ENCODE measurements at places on chromosomes 5 and 9.
A peak's percentile ranks its signal among the peaks of the same experiment; 100 is the strongest.

DNA sequence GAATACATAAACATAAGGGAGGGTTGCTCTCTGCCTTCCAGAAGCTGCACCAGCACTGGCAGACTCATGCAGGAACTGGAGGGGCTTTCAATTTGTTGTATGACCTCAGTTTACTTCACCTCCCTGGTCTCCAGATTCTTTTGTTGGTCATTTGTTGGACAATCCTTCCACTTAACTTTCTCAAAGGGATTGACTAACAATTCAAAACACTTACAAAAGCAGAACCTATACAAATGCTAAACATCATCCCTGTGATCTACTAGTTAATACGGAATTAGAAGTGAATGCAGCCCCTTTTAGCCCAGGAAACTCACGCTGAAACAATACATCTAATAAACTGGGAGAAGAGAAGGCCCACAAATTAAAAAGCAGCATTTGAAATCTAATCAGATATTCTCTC lies 404.6 kb upstream of the BRINP1 start:
- DNase-seq: no peak

GRCh38 chr5:122788996-122789395 lies 14.1 kb downstream of the SNX2 start:
- no peak for DNase-seq

- no peak for DNase-seq
Measured at GRCh38 chr5:133696782-133697507, 84.6 kb upstream of the FSTL4 start.

DNA sequence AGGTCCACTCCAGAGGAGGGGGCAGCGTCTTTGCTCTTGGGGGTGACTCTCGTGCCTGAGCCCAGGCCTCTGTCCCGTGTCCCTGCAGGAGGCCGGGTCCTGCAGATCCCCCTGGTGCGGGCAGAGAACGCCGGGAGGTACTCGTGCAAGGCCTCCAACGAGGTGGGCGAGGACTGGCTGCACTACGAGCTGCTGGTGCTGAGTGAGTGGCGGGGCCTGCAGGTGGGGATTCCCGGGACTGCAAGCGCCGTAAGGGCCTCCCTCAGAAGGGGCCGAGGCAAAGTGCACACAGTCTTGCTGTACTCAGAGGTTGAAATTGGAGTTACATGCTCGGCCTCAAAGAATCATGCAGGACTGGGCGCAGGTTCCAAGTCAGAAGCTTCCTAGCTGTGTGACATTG lies 62.7 kb upstream of the ASS1 start:
- DNase-seq: no peak

DNA sequence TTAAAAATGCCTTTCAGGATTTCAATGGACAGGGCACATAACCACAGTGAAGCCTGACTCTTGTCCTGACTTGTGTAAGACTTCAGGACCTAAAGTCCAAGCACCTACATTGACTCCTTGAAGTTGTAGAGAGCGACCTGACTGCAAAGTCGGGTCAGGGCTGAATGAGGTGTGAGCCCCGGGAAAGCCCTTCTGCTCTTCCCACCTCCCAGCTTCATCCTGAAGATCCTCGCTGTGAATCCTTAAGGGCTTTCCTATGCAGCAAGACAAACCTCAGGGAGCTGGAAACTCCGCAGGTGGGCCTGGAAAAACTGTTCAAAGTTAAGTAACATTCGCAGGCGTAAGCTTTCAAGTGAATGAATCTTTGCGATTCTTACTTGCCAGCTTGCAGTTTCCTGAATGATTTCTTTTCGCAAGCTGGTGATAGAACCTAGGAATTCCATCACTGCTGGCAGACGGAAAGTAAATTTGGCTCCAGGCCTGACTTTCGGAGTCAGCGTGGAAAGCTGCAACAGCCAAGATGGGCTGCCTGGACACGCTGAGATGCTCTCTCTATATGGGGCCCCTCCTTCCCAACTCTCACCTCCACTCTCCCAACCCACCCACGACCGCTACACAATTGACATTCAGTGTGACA lies 10.9 kb downstream of the SEMA5A start:
- no peak for DNase-seq

DNA sequence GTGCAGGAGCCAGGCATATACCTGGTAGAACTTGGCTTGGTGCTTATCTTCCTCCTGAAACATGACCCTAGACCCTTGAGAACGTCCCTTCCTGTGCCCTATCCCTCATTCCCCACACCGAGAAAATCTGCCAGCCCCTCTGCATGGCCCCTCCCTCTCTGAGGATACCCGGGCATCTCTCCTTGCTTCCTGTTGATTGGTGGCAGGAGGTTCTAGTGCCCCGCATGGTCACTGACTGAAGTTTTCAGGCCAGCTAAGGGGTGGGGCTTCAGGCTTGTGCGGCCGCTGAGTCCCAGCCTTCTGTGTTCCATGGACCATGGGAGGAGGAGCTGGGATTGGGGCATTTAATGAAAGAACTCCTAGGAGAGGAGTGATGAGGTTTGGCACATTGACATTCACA lies 22.8 kb downstream of the IGIP start:
- no peak for DNase-seq

DNA sequence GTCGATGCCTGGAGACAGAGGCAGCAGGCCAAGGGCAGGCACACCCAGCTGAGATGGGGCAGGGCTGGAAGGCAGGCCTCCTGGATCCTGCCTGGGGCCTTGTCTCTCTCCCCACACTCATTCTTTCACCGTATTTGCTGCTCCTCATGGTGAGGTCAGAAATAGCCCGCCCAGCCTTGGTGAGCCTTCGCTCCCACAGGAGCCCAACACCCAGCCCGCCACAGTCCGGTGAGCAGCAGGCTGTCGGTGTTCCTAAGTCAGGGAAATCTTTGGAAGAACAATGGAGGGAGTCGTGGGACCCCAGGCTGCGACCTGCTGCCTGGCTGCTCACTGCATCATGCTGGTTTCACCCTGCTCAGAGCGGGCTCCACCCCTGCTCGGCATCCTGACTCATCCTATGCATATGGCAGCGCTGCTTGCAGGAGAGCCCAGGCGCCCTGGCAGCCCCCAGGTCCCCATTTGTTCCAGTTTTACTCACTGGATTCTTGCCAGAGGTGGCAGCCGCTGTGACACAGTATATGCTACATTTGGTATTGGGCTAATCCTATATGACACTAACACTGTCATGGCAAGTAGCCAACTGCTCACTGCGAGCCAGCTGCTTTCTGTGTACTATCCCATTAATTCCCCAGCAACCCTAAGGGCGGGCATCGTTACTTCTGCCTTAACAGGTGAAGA lies 53.2 kb upstream of the NCS1 start:
- no peak for DNase-seq

- no peak for DNase-seq
Measured at GRCh38 chr5:171525085-171525484, 105.6 kb downstream of the FGF18 start.

GRCh38 chr9:131965103-131965502 lies 114.6 kb downstream of the MED27 start:
- DNase-seq: no peak

- no peak for DNase-seq
Measured at GRCh38 chr9:6758248-6758497, 400 bp downstream of the KDM4C start.

DNA sequence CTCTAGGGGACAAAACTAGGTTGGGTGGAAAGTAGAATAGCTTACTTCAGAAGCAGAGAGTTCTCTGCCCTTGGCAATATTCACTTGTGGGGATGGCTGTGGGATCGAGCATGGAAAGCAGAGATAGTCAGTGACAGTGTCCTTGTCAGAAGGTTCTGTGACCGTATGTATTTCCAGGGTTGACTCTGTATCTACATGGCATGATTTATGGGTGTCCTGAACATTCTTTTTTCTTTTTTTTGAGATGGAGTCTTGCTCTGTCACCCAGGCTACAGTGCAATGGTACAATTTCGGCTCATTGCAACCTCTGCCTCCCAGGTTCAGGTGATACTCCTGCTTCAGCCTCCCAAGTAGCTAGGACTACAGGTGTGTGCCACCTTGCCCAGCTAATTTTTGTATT lies 77.4 kb upstream of the LHFPL2 start:
- no peak for DNase-seq

DNA sequence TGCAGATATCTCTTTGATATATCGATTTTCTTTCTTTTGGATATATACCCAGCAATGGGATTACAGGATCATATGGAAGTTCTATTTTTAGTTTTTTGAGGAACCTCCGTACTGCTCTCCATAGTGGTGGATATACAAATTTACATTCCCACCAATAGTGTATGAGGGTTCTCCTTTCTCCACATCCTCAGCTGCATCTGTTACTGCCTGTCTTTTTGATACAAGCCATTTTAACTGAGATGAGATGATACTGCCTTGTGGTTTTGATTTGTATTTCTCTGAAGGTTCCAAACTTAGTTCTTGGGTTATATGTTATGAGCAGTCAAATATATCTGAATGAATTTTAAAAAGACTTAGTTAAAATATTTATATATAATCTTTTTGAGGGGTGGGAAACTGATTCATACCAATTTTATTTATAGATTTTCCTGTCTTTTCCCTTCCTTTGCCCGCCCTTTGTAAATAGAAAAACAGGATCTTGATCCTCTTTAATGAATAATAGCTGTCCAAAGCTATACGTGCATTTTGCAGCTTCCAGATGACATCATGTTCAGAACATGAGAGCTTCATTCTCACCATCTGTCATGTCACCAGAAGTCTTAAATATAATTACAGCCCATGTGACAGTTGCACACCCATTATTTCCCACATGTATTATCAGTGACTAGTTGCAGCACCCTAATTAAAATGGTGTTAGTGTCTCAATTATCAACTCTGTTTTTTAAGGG lies 6.2 kb upstream of the ARHGEF28 start:
- no peak for DNase-seq

- no peak for DNase-seq
Measured at GRCh38 chr9:121464968-121465367, 34.7 kb downstream of the GGTA1 start.

- DNase-seq: no peak
Measured at GRCh38 chr9:70105147-70105546, 61.5 kb downstream of the MAMDC2 start.

- DNase-seq: no peak
Measured at GRCh38 chr9:38023661-38024035, 45.4 kb downstream of the SHB start.

DNA sequence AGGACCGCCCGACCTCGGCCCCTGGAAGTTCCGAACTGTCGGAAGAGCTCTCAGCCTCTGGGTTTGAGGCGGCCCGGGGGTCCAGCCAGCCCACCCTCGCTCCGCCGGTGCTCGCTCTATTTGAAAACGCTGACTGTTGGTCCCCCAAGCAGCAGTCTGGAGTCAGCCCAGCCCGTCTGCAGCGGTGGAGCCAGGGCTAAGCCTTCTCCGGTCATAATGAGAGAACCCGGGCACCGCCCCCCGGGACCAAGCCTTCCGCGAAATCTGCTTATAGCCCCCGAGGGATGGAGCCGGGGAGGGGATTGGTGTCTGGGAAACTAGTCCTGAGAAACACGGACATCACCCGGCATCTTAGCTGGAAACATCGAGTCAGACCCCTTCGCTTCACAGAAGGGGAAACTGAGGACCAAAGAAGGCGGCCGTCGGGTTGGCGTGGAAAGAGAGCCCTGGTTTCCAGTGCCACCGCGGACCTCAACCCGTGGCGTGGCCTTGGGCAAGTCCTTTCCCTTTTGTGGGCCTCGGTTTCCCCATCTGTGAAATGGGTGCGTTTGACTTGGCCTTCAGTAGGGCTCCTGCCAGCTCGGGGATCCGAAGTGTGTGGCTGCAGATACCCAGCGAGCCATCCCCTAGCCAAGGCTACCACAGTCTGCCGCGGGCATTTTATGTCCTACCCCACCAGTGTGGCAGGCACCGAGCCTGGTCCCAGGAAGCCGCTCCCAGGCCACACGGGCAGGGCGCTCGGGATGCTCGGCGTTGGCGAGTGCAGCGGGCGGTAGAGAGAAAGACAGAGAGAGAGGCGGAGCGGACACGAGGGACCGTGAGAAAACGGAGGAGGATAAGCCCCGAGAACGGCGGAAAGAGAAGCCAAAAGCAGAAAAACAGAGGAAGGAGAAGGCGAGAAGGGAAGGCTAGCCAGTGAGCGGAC lies 857 bp downstream of the ADAM19 start:
- peak; percentile 19 for DNase-seq

- DNase-seq: no peak
Measured at GRCh38 chr5:111855356-111855755, 98.4 kb upstream of the NREP start.

DNA sequence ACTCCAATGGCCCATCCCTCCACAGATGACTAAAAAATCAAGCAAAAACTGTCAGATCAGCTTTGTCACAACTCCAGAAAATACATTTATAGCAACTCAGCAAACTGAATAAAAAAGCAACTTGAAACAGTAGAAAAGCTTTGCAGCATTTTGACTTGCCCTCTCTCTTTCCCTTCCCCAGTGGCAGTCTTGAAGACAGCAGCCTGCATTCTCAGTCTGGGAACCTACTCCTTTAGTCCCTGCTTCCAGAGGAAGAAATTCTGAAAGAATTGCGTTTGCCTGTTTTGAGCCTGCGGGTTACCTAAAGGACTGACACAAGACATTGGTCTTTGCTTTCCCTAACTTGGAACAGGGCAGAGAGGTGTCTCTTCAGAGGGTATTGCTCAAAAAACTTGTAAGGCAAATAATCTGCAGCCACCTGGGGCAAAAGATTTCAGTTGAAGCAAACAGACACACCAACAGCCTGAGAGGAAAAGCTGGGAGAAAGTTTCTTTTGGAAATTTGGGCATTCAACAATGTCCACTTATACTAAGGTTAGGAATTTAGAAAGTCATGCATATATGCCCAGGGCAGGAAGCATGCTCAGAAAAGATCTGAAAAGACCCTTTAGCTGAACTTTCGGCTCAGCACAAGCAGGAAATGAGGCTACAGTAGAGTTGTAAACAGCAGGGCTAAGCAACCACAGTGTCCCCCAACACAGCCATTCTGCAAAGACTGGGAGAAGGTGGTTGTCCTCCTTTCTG lies 15.2 kb upstream of the SLC35D2 start:
- DNase-seq: no peak

DNA sequence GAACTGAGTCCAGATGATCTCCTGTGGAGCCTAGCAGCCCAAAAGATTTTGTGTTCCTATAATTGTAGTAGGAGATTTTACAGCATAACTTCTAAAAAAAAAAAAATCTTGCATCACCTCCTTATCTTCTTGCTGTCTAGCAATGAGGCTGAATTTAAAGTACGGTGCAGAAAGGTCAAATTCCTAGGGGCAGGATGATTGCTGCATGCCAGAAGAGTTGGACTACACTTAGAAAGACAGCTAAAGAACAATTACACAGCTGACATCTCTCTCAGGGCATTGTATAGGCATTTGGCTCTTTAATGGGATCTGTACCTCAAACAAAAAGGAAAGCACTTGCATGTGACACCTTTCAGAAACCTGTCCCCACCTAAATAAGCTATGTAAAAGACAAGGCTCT lies 443.2 kb downstream of the HCN1 start:
- DNase-seq: no peak

DNA sequence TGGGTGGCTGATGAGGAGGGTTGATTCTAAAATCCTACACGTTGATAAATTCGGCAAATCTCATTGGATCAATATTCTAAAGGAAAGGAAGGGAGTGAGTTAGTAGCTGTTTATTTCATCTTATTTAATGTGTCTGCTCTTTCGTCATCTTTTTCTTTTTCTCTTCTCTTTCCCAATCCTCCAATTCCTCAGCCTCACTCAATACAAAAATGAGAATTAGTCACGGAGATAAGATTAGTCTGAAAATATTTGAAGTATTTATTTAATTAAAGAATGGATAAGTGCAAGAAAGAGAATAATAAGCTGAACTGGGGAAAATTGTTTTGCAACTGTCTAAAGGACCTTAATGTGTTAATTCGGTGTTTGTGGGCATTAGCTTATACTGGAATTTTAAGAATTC lies 1095.1 kb downstream of the DTWD2 start:
- no peak for DNase-seq

- no peak for DNase-seq
Measured at GRCh38 chr9:12462861-12463260, 230.3 kb upstream of the TYRP1 start.

Measured in activated CD8-positive, alpha-beta memory T cell treated with anti-CD3 and anti-CD28 coated beads, Interleukin-2, amount 50 U/mL, for 4 hours (primary cell).